Hematopoietic multipotent progenitor cell (in vitro differentiated cells): ENCODE measurements at places on chromosomes 5 and 9. TPM values are rescaled to one million over a fixed set of nuclear protein-coding genes. Genes with fewer than 3 reads are reported as not detected.

DNA sequence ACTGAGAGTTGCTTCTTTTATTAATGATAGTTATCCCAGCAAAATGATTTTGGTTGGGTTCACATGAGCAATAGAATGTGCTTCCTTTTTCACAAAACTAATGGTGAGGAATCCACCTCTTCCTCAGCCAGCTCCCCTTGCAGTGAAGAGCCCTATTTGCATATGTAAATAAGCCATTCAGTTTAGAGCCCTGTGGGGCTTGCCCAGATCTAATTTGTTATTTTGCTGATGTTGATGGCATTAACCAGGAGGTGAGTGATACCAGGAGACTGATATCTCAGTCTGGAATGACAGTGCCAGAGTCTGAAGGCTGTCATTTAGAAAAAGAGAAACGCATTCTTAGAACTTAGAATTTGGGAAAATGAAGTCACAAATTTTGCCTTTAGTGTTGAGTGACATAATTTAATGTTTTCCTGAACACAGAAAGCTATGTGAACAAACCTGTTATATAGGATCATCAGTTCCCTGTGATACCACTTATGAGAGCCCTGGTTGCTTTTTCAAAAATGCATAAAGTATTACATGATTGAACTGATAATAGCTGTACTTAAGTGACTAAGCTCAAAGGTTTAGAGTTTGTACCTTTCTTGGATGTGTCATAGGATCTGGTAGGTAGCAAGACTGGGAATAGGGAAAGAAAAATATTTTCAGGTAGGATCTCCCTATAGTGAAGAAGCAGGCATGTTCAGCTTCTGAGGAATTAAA, 271.6 kb downstream of the MAST4 start:
- DNase-seq: no peak

- no peak for DNase-seq
Measured at GRCh38 chr9:69249337-69249736, 75.3 kb downstream of the TJP2 start.

Gene ADAMTSL1
- under 0.01 TPM for total RNA-seq

Gene DIPK1B
- 227 TPM for total RNA-seq

GRCh38 chr5:168215646-168216045, 75.8 kb upstream of the WWC1 start:
- no peak for DNase-seq
